ENCODE measurements at places on chromosomes 5 and 9.

DNA sequence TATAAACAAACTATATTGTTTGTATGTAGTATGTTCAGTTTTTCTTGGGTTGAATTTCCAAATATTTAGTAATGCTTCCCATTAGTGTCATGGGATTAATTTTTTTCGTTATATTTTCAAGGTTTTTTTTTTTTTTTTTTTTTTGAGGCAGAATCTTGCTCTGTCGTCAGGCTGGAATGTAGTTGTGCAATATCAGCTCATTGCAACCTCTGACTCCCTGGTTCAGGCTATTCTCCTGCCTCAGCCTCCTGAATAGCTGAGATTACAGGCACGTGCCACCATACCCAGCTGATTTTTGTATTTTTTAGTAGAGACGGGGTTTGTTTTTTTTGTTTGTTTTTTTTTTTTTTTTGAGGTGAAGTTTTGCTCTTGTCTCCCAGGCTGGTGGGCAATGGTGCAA, 10.6 kb downstream of the DDX46 start:
- DNase-seq, result no peak

DNA sequence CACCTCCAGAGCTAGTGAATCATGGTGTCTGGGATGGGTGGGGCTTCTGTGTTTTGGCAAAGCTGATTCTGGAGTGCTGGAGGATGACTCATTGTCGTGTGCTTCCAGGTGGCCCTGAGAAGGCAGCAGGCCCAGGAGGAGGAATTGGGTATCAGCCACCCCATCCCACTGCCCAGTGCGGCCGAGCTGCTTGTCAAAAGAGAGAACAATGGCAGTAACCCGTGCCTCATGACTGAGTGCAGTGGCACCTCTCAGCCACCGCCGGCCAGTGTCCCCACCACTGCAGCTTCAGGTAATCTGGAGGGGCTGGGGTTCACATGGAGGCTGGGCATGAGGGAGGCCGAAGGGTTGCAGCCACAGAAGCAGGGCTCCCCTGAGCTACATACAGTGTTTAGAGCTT, 5.4 kb downstream of the DMRT1 start:
- no peak for DNase-seq

- DNase-seq, result no peak
Observed at GRCh38 chr9:135622415-135623020, 16.8 kb downstream of the GLT6D1 start.

DNA sequence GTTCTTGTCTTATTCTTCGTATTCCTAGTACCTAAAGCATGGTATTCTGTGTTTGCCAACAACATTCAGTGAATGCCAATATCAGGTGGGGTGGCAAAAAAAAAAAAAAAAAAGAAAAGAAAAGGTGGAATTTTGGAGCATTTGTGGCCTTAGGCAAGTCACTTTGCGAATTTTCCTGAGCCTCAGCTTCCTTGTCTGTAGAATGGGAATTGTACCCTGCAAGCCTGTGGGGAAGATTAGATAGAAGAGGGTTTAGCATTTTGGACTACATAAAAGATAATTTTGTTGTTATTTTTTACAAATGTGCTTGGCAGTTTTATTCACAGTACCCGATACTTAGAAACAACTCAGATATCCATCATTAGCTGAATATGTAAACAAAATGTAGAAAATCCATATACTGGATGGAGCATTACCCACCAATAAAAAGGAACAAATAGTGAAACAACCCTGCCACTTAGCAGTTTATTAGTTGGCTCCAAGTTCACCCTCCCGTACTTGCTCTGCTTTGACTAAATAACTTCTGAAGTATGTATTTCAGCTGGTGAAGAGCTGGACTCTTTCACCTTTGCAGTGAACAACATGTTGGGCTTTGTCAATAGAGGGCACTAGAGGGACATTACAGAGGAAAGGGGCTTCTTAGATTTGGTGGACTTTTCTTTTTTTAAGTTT, 13.6 kb downstream of the UBE2D2 start:
- DNase-seq, result peak; percentile 57

DNA sequence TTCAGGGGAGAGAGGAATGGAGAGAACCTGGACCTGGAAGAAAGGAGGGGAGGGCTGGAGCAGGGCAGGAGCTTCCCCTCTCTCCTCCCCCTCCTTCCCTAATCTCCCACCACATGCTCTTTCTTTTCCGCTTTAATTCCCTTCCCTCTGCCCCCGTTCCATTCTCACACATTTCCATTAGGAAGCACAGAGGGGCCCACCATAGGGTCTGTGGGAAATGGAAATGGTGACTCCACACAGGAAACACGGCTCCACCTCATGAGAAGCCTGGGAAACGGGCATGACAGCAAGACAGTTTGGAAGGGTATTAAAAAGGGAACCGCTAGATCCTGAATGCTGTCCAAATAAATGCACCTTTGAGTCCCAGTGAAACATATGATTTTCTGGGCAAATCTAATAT, 64.9 kb upstream of the ENTREP1 start:
- peak; percentile 28 for DNase-seq
